Gastroesophageal sphincter (tissue), 4 donors: ENCODE measurements at places on chromosomes 7 and 10.

- no peak for ATAC-seq
Observed at GRCh38 chr10:111410740-111411139, 333.9 kb downstream of the ADRA2A start.

GRCh38 chr10:79376078-79376628 lies 28.9 kb downstream of the PPIF start:
- ATAC-seq, result no peak

GRCh38 chr7:141074997-141075396 lies 1.1 kb downstream of the TMEM178B start:
- ATAC-seq, result no peak

GRCh38 chr7:80601999-80602398 lies 36.4 kb upstream of the CD36 start:
- ATAC-seq, result no peak

DNA sequence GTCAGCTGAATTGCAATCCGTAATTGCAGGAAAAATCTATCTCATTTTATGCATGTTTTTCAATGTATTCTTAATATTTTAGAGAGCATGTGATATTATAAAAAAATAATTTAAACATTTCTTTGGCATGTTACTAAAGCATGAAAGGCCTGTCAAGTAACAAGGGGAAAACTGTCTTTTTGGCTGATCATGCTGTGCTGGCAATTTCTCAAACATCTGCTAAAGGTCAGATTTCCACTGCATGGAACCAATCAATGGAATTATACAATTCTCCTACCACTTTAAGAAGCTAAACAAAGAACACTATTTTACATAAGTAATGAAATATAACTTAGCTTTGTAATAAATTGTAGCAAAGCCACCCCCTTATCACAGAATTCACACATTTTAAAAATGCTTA lies 49.4 kb downstream of the JMJD1C start:
- no peak for ATAC-seq

- no peak for ATAC-seq
Observed at GRCh38 chr7:1667566-1668395, 2.3 kb upstream of the ELFN1 start.

DNA sequence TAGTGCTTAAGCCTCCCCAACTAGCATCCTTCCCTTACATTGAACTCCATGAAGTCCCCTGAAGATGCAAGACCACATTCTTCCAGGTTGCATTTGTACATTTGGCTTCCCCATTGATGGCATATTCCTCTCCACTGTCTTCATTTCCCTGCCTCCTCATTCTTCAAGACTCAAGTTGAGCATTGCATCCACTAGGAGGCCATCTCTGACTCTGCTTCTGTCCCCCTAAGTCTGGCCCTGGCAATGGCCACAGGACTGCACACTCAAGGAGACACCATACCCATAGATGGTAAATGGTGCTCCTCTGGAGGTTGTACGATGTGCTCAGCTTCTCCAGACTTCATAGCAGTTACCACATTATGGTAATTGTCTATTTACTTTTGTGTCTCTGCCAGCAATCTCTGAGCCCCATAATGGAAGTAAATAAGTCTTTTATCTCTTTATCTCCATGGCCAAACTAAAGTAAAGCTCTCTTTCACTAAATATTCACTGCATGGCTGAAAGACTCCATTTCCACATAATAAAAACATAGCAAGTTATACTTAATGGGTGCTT lies 112.6 kb downstream of the PTPRZ1 start:
- ATAC-seq, result no peak

DNA sequence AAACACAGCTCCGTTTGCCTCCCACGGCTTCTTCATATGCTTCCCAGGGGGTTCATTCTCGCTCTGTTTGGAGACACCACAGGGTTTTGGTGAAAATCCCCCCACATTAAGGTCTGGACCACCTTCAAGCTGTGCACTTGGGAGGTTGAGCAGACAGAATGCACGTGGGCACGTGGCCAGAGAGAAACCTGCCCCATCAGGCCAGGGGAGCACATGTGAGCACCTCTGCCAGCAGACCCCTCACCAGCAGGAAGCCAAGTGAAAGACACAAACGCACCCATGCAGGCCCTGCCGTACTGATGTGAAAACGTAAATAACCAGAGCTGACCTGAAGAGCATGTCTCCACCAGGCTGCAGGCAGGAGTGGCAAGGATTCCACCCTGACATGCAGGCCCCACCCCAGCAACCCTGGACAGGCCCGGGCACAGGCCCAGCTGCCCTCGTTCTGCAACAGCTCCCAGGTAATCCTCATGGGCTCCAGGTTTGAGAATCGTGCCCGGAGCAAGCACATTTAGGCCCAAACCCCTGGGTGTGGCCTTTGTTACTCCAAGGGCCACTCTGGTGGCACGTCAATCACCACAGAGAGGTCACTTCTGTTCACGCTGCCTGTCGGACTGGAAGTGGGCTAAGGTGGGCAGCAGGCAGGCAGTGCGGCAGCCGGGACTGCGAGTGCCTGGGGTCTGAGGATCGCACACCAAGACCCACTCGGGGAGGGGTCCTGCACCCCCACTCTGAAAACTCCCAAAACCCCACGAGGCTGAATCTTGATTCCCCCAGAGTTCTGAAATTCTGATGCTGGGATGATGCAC lies 184.4 kb downstream of the PTPRN2 start:
- no peak for ATAC-seq

- no peak for ATAC-seq
Observed at GRCh38 chr10:60664859-60665258, 113.4 kb upstream of the CDK1 start.

GRCh38 chr10:111128331-111129180 lies 51.7 kb downstream of the ADRA2A start:
- peak; percentile 77 for ATAC-seq

- no peak for ATAC-seq
Observed at GRCh38 chr10:12628964-12629766, 279.8 kb downstream of the CAMK1D start.

DNA sequence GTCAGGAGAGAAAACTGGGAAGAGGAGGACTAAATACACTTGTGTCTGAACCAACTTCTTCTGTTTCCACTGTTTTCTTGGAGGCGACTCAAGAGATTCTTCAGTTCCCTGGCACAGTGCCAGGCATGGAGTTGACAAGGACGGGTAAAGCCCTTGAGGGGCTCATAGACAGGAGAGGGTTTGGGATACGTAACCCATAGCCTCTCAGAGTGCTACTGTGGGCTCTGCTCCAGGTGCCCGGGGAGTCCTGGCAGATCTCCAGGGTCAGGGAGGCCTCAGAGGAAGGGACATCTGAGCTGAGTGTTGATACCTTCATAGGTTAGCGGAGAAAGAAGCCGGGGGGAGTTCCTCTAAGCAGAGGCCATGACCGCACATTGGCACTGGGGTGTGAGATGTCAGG lies 42.0 kb downstream of the GALNT17 start:
- no peak for ATAC-seq

- no peak for ATAC-seq
Observed at GRCh38 chr7:75739796-75740672, 1.3 kb upstream of the HIP1 start.

DNA sequence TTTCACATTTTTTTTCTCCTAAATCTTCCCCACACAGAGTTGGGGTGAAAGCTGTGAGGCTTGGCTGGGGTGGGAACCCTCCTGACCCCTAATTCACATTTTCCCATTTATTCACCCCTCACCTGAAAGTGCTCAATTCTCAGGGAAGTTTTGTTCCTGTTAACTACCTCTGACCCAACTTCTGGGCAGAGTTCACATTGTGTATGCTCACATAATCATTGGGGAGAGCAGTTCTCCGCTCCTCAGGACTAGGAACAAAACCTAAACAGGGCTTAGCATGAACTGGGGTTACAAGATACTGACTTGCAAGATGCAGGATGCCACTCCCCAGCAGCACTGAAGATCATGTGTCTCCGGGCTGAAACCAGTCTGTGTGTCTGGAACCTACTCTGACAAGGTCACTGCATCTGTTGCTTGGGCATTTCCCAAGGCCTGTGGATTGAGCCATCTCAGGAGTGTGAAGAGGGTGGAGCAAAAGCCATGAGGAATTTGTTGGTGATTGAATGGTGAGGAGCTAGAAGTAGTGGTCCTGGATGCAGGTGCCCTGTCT lies 258.1 kb upstream of the IGFBP3 start:
- no peak for ATAC-seq

DNA sequence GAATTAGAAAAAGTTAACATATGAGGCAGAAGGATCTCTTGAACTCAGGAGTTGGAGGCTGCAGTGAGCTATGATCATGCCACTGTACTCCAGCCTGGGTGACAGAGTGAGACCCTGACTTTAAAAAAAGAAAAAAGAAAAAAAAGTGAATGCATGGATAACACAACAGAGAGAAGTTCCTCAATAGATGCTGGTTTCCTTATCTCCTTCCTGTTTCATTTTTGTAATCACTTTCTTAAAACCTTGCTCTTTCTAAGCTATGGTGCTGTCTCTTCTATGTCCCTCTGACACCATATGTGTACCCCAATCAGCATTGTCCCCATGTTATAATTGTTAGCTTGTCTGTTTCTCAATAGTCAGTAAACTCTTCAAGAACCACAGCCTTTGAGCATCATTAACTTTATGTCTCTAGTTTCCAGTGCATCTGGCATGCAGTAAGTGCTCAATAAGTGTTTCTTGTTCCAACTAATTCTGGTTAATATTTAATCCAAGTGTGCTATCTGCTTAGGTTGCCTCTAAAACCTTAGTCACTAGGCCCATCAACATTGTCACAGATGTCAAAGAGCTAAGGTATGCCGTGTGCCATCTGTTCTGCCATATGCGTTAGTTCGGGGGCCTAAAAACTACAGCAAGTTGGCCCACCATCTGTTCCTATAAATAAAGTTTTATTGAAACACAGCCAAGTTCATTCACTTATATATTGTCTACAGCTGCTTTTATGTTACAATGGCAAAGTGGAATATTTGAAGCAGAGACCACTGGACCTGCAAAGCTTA lies 36.2 kb downstream of the MPP7 start:
- ATAC-seq, result no peak

DNA sequence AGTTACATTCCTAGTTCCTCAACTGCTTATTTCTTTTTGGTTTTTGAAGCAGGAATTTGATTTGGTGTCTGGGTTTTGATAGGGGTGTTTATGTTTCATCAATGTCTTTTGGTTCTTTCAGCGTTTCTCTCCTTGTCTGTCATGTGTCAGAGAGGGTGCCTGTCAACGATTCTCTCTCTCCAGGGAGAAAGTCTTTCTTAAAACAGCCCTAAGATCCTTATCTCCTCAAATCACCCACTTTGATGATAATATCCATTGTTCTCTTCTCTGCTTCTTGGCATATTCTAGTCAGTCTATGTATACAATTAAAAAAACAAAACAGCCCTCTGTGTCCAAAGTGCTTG lies 77.2 kb downstream of the TCF7L2 start:
- no peak for ATAC-seq

- ATAC-seq, result no peak
Observed at GRCh38 chr7:30761214-30762156, 9.6 kb downstream of the INMT start.

GRCh38 chr7:145269418-145270161 lies 433.7 kb upstream of the TPK1 start:
- no peak for ATAC-seq

DNA sequence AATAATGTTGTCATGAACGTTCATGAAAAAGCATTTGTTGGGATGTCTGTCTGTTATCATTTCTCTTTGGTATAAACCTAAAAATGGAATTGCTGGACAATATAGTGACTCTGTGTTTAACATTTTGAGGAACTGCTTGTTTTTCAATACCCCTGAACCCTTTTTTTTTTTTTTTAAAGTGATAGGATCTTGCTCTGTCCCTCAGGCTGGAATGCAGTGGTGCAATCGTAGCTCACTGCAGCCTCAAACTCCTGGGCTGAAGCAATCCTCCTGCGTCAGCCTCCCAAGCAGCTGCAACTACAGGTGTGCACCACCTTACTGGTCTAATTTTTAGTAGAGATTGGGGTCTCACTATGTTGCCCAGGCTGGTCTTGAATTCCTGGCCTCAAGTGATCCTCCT lies 15.1 kb upstream of the LMTK2 start:
- no peak for ATAC-seq

GRCh38 chr7:131190146-131190545 lies 137.5 kb upstream of the MKLN1 start:
- peak; percentile 7 for ATAC-seq

- no peak for ATAC-seq
Observed at GRCh38 chr10:89134963-89135362, 72.2 kb downstream of the CH25H start.

DNA sequence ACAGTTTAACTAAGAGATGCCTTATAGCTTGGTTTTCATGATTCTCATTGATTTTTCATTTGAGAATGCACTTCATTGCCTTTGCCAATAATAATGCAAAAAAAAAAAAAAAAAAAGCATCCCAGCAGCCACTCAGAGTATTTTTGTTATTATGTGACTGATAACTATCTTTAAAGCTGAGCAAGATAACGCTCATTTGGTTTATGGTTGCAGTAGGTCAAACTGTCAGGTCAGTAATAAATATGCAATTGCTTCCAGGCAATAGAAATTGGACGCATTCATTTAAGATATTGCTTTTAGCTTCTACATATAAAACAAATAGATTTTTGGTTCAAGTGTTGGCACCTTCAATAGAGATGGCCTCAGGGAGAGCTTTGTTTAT lies 215.1 kb downstream of the PRPF18 start:
- ATAC-seq, result no peak

GRCh38 chr7:46630031-46630430 lies 709.0 kb upstream of the IGFBP3 start:
- ATAC-seq, result no peak

- ATAC-seq, result no peak
Observed at GRCh38 chr7:55194522-55194921, 170.6 kb upstream of the LANCL2 start.

DNA sequence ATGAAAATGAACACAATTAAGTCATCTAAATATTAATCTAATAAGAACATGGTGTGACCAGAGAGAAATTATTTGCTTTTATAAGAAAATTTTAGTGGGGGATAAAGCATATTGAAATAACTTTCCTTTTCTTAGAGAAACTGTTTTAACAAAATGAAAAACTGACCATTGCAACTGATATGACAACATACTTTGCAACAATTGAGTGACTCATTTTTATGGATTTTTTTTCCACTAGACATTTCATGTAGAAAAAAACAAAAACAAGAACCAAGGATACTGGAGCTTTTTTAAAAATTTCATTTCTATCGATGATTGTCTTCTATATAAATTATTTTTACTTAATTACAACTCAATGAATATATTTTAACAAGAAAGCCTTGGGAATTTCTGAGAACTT lies 90.0 kb downstream of the C1GALT1 start:
- no peak for ATAC-seq

DNA sequence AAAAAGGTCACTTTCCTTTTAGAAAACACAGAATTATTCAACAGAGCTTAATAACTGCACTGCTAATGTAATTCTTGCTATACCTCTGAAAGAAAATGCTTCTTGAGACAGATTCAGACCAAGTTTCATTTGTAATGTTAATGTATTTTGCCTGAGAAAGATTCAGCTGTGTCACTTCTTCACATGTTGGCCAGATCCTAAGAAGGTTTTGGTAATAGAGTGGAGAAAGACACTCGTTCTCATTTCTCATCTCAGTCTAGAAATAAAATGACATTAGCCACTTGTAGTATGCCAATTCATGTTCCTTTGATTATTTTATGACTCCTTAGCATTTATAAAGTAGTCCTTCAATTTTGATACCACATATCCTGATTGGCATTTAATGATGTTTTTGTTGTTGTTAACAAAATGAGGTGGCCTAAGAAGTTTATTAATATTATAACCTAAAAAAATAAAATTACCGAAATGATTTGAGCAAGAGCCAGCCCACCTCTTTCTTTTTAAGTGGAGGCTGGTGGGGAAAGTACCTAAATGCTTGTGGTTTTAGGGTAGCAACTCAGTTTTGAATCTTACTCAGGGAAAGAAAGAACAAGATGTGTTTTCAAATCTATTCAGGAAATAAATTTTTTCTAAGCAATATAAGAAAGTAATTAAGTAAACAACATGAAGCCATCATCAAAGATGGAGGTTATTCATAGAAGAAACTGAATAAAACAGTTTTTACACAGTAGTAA lies 16.4 kb upstream of the ELAPOR2 start:
- no peak for ATAC-seq
